ENCODE measurements at places on chromosomes 7 and 10.
A peak's percentile ranks its signal among the peaks of the same experiment; 100 is the strongest.

- no peak for DNase-seq
These were observed 659.4 kb downstream of the MAGI2 start for GRCh38 chr7:78794101-78794500.

- DNase-seq = no peak
These were observed 80.7 kb downstream of the INHBA start for GRCh38 chr7:41621953-41622831.

DNA sequence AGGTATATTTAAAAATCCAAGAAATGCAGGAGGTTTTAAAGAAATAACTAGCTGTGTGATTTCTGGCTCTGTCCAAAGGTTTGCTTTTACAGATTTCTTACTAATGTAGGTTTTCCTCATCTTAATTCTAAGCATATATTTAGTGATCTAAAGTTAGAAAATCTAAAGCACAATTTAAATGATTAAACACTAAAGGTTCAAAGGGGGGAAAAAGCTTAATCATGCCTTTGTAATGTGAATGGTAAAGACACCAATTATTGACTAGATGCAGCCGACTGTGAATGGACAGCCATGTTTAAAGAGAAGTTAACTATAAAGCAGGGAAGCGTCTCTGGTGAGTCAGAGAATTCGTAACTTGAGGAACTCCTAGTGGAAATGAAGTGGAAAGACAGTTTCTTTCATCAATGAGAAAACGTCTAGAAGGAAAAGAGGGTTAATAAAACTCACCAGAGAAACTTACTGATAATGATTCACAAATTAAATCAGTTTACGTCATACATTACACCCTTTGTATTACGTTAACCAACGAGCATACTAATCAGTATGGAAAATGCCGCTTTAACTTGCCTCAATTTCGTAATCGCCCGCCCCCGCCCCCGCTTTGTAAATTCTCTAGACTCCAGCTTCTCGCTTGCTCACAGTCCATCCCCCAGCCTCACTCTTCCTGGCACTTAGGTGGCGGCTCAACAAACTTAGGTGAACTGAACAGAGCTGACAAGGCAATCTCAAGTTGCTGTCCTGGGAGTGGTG, 1.1 kb upstream of the HBP1 start:
- DNase-seq = no peak

DNA sequence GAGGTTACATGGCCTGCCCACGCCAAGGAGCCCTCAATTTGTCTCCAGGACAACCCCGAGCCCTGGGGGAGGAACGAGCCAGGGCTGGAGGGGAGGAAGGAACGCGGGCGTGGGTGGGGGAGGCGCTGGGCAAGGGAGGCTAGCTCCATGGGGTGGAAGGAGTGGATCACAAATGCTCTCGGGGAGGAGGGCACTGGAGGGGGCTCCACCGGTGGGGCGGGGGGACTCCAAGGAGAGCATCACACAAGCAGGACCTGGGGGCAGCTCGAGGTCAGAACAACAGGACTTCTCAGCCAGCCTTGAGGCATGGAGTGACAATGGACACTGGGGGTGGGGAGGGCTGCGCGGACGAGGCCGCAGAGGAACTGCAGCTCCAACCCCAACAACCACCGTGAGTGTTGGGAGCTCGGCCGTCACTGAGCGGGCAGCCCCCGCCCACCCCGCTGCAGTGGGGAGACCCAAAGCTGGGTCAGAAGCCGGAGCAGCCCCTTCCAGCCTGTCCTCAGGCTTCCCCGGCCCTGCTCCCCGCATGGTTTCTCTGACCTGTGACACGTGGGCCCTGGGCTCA, 41.1 kb downstream of the STK32C start:
- DNase-seq = no peak

GRCh38 chr7:100694098-100694745, at the start of gene GIGYF1:
GIGYF1 (minus strand) TSS chr7:100694250; CDS start chr7:100688238, 6,012 bp downstream.
- DNase-seq = peak; percentile 91

DNA sequence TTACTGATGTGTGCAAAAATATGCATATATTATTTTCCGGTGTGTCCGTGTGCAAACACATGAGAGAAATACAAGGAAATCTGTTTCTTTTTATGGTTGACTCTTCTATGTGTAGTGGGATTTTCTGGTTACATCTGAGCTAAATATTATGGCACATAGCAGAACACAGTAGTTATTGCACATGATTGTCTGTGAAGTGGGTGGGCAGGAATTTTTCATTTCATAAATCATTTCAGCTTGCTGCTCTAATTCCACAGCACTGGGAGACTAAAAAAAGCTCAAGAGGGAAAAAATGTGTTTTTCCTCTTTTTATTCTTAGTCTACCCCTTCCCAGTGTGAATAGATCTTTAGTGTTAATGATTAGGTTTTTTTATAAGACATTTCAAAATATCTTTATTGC, 197.9 kb downstream of the MBL2 start:
- no peak for DNase-seq

DNA sequence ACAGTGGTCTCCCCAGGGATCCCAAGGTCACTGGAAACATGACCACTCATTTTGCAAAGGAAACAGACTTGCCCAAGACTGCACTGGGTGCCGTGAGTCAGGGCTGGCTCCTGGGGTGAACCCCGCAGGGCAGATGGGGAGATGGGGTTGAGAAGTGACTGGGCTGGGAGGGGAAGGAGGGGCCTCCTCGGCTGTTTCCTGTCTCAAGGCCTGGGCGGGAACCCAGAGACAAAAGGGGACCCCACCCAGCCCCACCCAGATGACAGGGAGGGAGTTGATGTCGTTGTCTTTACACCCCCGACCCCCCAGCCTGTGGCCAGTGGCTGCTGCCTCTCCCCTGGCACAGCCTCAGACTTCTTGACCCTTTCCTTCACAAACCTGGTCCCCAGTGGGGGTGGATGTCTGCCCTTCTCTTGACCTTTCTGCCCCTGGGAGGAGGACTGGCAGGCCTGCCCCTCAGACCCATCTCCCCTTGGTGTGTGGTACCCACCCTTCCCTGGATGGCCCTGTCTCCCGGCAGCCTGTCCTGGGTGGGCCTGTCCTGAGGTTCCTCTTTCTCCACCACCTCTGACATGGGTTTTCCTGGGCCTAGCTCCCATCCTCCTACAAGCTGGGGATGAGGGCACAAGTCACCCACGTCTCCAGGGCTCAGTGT, 1.4 kb downstream of the MYO1G start:
- DNase-seq = no peak

DNA sequence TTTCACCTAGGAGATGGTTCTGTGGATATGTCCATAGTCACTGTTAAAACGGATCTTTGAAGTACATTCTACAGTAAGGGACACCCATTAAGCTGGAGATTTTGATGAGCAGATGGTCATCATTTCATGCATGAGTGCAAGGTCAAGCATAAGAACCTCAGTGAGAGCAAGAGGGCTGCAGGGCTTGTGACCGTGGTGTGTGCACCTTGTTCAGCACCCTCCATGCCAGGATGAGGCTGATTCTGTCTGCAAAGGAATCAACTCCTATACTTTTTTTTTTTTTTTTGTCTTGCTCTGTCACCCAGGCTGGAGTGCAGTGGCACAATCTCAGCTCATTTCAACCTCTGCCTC, 17.6 kb downstream of the PDSS1 start:
- no peak for DNase-seq

DNA sequence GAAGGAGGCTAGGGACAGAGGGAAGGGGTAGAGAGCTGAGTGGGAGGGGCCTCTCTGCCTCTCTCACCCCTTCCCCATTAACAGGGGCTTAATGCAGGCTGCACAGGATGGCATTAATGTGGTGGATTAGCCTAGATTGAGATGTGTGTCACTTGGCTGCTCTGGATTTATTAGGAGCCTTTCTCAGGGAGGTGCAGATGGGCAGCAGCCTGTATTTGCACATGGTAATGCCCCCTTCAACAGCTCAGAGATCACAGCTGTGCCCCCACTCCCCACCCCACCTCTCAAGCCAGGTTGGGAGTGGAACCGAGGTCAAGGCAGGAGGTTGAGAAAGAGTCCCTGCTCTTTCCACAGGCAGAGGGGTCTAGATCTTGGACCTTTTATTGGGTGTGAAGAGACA, 7.3 kb downstream of the PITX3 start:
- no peak for DNase-seq

DNA sequence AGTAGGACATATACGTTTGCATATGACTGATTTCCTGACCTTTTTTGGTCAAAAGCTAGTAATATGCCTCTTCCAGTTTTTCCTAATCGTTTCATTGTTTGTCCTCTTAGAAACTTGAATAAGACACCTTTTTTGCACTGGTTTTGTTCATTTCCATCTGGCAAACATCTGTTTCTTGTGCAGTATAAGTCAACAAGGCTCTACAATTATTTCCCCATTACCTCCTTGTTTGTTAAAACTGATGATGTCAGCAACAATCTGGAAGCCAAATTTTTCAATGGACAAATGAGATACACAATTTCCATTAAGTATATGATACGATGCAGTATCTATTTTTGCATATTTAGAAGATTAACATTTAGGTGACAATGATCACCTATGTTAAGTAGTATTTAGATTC, 148.8 kb downstream of the NRBF2 start:
- no peak for DNase-seq

GRCh38 chr7:3589752-3590151, 288.7 kb downstream of the SDK1 start:
- DNase-seq = no peak

GRCh38 chr10:94402204-94402842, at the start of gene TBC1D12:
TBC1D12 (plus strand) TSS chr10:94402541; CDS start chr10:94402614, 73 bp downstream.
- DNase-seq = peak; percentile 98

Measured in upper lobe of right lung (tissue), 1 donor.